Omental fat pad (tissue), 4 donors: ENCODE measurements at places on chromosomes 3 and 15.
A peak's percentile ranks its signal among the peaks of the same experiment; 100 is the strongest.

DNA sequence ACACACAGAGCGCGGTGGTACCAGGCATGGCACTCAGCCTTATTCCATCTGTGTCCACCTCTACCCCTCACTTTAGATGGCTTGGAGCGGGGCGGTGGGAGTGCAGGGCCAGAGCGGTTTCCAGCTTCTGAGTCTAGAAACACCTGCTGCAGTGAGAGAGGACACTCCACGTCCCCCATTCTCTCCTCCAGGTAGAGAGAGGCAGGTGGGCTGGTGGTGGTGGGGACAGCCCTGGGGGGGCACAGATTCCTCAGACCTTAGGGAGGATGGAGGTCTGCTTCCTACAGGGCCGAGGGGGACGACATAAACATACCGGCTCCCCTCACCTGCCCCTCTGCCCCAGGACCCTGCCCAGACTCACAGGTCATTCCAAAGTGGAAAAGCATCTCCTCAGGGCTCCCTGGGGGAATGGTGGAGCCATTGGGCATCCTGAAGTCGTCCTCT lies 40.4 kb downstream of the MUC20 start:
- no peak for DNase-seq

DNA sequence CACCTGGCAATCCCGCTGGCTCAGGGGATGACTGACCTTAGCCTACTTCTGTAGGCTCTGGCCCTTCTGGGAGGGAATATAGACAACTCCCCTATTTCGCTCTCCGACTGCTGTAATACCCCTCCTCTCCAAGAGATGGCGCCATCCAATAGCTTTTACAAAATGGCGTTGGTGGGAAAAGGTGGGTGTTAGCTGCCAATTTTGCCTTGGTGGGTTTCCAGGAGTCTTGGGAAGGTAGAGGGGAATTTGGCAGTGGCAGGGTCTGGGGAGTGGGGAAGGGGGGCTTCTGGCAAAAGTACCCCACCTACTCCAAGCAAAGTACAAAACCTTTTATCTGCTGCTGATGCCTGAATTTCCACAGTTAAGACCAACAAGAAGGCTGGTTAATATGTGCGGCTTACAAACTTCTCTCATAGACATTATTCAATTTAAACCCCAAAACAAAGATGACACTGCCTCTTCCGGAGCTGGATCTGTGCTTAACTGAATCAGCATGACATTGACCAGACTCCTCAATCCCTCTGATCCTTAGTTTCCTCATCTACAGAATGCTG lies 62.1 kb downstream of the RASGRF1 start:
- DNase-seq: peak; percentile 49

- no peak for DNase-seq
Observed at GRCh38 chr3:87333393-87333892, 57.1 kb upstream of the POU1F1 start.

- no peak for DNase-seq
Observed at GRCh38 chr3:146308222-146308621, 57.3 kb upstream of the PLSCR4 start.

DNA sequence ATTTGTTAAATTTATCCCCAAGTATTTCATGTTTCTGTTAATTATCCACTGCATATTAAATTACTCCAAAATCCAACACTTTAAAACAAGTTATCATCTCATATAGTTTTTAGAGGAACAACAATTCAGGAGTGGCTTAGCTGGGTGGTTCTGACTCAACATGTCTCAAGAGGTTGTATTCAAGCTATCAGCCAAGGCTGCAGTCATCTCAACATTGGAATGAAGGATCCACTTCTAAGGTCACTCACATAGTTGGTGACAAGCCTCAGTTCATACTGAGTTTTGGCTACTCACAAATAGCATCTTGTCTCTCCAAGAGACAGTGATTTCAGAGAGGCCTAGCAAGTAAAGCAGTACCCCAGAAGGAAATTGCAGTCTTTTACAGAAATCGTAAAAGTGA lies 134.7 kb downstream of the NR2E3 start:
- DNase-seq: no peak

GRCh38 chr15:73004462-73004861 lies 47.8 kb upstream of the NEO1 start:
- no peak for DNase-seq

DNA sequence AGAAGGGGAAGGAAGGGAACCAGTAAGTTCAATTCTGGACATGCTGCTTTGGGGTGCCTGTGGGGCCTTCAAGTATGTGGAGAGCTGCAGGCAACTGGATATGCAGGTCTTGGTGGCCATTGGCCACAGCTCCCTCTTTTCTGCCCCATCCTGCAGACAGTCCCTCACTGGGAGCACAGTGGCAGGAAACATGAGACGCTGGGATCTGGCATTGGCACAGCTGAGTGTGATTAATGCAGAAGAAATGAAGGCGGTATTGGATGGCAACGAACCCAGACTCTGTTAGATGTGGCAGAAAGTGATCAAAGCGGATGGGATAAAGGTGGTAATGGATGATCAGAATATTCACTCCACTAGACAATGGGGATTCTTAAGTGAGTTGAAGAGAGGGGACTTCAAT lies 23.2 kb upstream of the VPS8 start:
- DNase-seq: no peak

GRCh38 chr15:59516655-59517461 lies 78.9 kb downstream of the FAM81A start:
- DNase-seq: no peak

GRCh38 chr15:39663704-39664250 lies 82.9 kb downstream of the THBS1 start:
- DNase-seq: no peak

DNA sequence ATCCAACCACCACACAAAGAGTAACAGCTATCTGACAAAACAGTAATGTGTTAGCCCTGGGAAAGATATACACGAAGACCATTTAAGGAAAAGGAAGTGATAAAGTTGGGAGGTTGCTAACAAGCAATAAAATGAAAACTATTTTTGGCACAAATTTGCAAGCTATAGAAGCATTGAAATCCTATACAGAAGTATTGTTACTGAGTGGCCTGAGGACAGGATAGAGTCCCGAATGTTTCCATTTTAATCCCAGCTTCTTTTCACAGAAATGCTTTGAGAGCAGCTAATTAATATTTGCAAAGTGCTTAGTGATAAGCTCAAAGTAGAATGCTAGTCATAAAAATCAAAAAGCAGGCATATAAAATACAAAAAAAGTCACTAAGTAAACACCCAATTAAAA lies 51.5 kb downstream of the RAD18 start:
- DNase-seq: no peak

DNA sequence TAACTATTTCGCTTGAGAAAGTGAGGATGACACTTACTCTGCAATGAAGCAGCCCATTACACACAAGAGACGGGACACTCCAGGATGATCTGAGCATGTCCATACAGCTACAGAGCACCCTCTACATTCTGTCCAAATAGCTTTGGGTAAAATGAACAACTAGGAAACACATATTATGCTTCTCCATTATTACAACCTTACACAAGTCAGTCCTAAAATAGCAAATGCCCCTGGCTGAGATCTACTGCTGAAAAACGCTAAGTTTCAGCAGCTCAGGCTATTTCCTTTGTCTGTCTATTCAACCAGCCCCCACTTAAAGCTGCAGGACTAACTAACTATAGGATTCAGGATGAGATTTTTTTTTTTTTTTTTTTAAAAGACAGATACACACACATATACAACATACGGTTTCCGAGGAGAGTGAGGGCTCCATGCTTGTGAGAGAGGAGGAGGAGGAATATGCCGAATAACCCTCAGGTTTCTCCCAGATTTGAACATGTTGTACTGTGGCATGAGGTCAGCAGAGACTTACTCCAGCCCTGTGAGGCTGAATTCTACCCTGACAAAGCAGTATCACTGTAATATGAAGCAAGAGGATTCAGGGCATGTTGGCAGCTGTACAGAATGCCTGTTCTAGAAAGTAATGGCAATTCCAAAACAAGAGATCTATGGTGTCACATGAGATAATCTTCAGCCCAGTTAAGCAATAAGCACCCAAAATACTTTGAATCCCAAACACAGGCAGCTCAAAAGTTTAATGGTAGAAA lies 117.3 kb upstream of the PLXND1 start:
- DNase-seq: no peak

DNA sequence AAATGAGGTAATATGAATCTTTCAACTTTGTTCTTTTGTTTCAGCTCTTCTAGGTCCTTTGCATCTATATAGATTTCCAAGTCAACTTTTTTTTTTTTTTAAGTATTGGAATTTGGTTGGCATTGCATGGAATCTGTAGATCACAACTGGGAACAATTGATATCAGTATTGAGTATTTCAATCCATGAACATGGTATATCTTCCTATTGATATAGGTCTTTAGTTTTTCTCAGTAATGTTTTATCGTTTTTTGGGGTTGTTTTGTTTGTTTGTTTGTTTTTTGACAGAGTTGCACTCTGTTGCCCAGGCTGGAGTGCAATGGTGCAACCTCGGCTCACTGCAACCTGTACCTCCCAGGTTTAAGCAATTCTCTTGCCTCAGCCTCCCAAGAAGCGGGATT lies 137.2 kb downstream of the EEFSEC start:
- DNase-seq: no peak

DNA sequence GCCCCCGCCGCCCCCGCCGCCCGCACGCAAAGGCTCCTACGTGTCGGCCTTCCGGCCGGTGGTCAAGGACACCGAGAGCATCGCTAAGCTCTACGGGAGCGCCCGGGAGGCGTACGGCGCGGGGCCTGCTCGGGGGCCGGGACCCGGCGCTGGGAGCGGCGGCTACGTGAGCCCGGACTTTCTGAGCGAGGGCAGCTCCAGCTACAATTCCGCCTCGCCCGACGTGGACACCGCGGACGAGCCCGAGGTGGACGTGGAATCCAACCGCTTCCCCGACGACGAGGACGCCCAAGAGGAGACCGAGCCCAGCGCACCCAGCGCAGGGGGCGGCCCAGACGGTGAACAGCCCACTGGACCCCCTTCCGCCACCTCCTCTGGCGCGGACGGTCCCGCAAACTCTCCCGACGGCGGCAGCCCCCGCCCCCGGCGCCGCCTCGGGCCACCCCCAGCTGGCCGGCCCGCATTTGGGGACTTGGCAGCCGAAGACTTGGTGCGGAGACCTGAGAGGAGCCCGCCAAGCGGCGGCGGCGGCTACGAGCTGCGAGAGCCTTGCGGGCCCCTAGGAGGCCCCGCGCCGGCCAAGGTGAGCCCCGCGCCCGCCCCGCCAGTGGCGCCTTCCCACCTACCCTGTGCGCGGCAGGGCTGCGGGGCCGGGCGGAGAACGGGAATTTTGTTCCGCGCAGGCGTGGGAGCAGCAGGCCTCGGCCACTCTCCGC lies 2.4 kb downstream of the SKOR1 start:
- DNase-seq: no peak

- DNase-seq: peak; percentile 20
Observed at GRCh38 chr15:20346082-20346805, 195.4 kb downstream of the GOLGA6L6 start.
